ENCODE measurements at places on chromosomes 11 and 22.

DNA sequence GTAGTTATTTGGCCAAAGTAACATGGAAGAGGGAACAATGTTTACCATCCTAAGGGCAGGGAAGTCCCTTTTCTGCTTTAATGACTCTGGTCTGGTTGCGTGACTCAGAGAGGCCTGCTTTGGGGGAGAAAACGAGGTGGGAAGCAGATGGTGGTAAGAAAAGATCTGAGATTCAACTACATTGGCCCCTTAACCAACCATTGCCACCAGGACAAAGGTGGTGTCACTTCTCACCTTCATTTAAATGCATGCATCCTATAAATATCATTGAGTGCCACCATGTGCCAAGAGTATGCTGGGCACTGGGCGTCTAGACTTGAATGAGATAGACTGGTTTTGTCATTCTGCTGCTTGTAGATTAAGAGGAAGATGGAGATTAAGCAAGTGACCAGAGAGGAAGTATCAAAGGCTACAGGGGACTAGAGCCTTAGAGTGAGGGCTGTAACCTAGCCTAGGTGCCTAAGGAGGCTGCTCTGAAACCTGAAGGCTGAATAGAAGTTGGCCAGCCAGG, 3.6 kb upstream of the SORL1 start:
- DNase-seq = no peak

DNA sequence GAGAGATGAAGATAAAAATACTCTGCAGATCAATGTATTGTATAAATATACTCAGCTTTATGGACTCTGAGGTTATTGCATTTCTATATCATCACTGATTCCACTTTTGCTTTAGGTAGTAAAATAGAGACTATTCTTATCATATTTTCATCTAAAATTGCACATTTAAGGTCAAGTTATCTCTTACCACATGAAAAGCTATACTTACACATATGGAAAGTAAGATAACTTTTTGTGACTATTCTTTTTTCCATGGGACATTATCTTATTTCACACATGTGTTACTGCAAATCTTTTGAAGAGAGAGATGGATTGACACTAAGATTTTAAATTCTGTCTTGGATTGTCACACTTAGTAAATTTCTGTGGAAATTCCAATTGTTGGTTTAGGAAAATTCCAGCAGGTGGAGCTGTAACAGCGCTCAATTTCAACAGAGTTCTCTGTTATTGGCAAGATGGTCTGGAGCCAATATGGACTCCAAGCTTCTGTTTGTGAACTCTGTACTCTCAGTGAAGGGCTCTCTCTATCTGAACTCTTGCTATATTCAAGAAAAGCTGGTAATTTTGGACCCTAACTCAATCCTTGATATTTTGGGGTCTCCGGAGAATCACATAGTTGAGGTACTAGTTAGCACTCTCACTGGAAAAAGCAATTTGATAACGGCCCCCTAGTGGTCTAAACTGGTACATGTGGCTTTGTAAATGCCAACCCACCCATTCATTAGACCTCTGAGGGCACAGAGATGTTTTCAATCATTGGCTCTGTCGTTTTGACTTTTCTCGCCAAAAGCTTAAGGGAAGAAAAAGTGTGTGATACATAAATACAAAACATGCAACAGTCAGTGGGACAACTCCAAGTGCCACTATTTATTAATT, 429.7 kb downstream of the ETS1 start:
- peak; percentile 12 for DNase-seq

GRCh38 chr11:70727899-70728620, 329.7 kb downstream of the CTTN start:
- DNase-seq = no peak

- no peak for DNase-seq
Measured at GRCh38 chr11:32891657-32892354, 805 bp upstream of the QSER1 start.

DNA sequence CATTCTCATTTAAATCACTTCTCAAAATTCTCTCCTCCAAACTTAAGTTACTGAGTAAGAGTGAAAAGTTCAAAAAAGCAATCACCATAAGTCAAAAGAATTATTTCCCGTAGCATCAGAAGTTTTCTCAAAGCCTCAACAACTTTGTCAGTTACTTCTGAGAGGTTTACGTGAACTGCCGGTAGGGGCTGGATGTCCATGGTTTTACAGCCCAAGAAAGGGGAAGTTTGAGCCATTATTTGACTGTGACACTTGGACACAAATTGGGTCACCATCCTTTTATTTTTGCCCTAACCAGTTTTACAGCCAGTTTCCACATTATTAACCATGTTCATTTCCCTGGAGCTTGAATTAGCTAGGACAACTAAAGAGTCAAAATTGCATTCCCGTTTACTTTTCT, 7.5 kb downstream of the POU2AF3 start:
- DNase-seq = no peak

DNA sequence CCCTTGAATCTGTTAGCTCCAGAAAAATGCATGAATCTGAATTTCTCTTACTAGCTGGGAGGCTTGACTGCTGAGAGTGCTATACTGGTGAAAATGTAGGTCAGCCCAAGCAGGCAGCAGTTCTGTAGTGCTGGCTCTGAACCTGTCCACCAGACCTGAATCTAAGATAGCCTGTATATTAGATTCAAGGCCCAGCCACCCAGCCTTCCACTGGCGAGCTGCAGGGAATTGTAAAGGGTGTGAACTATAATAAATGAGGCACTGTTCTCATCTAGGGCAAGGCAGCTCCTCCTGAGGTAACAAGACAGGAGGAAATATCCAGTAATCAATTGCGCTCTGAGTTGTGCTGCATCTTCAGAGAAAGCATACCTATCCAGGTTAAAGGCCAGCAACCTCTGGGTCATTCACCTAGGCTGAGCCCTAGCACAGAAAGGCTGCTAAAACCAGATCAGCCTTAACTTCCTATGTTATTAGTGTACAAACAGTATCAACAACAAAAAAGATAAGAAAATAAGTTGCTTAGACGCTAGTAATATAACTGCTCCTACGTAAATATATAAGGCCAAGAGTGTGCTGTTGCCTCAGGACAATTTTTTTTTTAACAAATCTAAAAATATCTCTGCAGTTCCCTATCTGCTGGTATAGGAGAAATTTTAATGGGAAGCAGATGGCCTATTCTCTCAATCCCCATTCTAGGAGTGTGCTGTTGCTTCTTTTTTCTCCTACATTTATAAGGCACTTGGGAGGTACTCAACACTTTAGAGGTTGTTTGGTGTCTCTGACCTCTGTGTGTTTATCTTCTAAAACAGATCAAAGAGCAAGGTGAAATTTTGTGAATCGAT, 63.0 kb downstream of the RELT start:
- no peak for DNase-seq
